Subcutaneous preadipocyte (primary cell): ENCODE measurements at places on chromosomes 16 and 17. TPM values are rescaled to one million over a fixed set of nuclear protein-coding genes. Genes with fewer than 3 reads are reported as not detected.

The HMOX2 gene
- total RNA-seq: 41.5 and 46.9 TPM in 2 replicates

The AOC3 gene
- 0.20 and 0.37 TPM in 2 replicates for total RNA-seq

The FOXF1 gene
- under 0.01 and 1.6 TPM in 2 replicates for total RNA-seq

The ATAD5 gene
- 3.7 and 8.0 TPM in 2 replicates for total RNA-seq

The SULT1A3 gene
- total RNA-seq: 2.9 and 5.7 TPM in 2 replicates

The GRIN2C gene
- under 0.01 TPM in 1 of 2 replicates, not detected in the other for total RNA-seq

The CES2 gene
- 34.2 and 39.3 TPM in 2 replicates for total RNA-seq

The CHTF8 gene
- total RNA-seq: 59.2 and 82.5 TPM in 2 replicates

The MIS12 gene
- total RNA-seq: 6.2 and 10.6 TPM in 2 replicates

The DNAI2 gene
- total RNA-seq: not detected in 2 replicates

The MT1E gene
- total RNA-seq: 226 and 355 TPM in 2 replicates

The SKAP1 gene
- total RNA-seq: not detected in 2 replicates

The BAIAP3 gene
- under 0.01 TPM in 2 replicates for total RNA-seq

The RAB11FIP3 gene
- total RNA-seq: 21.7 and 23.5 TPM in 2 replicates

The GDPD3 gene
- total RNA-seq: 0.78 and 1.8 TPM in 2 replicates
